Hematopoietic multipotent progenitor cell treated with erythropoietin and hydrocortisone succinate and interleukin-3 and kit ligand, for 4 days (in vitro differentiated cells): ENCODE measurements at places on chromosomes 3 and 15.

- DNase-seq, result peak; percentile 41
These were observed 47.0 kb upstream of the ACKR4 start for GRCh38 chr3:132549890-132550578.

DNA sequence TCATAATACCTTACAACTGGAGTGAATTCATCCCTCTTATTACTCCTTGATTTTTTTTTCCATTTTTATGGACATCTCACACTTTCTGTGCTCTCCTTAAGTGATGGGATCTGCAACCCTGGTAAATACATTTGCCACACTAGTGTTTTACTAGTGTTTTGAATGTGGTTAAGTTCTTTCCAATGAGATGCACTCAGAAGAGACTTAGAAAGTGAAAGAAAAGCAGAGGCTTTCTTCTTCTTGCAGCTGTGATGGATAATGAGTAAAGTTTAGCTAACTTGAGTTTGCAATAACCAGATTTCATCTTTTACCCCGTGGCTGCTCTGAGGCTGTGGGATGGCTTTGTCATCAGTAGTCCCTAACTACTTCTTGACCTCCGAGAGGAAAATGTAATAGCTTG lies 1248.4 kb downstream of the NSUN3 start:
- no peak for DNase-seq

DNA sequence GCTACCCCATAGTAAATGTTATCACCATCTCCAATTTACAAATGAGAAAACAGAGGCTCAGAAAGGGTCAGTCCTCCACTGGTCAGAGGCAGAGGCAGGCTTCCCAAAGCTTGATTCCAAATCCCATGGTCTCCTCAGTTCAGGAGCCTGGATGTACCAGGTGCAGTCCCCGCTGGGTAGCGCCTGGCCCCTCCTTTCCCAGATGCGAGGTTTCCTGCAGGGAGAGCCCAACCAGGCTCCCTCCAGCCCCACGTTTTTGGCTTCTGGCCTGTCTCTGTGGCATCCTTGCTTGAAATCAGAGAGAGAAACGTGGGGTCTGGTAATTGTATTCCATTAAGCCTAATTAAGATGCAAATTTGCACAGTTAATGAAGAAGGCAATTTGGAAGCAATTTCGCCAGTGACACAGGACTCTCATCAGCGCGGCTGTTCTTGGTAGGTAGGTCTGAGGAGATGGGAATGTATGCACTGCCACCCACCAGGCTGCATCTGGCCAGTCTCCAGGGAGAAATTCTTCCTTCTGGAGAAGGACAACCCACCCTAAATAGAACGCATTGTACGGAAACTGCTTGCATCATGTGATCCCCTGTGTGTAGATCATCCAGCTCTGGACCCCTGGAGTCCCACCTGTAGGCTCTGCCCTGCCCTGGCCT lies 50.5 kb downstream of the HRH1 start:
- DNase-seq, result no peak

- no peak for DNase-seq
These were observed 31.7 kb upstream of the TTC14 start for GRCh38 chr3:180570238-180570637.

GRCh38 chr3:153209596-153209995 lies 47.6 kb downstream of the RAP2B start:
- peak; percentile 18 for DNase-seq

DNA sequence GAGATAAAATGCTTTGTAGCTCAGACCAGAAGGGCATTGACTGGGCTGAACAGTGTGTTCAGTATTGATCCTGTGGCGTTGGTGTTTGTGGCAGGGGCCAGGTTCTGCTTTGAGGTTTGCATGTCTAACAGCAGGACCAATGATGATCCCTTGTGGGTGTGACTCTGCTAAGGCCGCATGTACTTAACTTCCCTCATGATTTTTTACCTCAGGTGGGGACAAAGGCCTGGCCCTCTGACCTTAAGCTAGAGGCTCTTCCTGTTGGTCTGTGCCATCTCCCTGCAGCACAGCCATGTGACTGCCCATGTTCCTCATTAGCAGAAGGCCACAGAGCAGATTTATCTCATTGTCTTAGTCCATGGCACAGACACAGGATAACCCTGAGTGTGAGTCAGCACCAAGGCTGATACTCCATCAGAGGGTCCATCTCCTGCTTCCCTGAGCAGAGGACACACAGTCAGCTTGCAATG lies 34.3 kb upstream of the BSN start:
- peak; percentile 57 for DNase-seq
